ENCODE measurements at places on chromosomes 12 and 14. TPM values are rescaled to one million over a fixed set of nuclear protein-coding genes. Genes with fewer than 3 reads are reported as not detected.

DNA sequence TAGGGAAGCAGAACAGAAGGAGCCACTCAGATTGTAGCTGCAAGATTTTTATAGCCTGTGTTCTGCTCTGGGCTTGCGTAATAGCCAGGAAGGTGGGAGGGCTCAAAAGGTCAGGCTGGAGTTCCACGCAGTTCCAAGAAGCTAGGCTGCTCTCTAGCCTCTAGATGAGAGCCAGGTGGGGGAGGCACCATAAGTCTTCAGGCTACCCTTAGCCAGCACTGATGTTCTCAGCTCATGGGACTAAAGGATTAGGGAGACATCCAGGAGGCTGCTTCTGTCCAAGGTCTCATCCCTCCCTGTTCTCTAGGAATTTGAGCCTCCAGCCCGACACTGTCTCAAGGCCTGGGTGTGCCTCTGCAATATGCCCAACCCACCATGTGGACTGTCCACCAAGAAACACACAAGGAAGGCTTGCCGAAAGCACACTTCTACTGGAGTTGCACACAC, 1.7 kb downstream of the LMBR1L start:
- DNase-seq, result no peak

The RD3L gene
- not detected for polyA plus RNA-seq

The CELA1 gene
- polyA plus RNA-seq, result not detected

DNA sequence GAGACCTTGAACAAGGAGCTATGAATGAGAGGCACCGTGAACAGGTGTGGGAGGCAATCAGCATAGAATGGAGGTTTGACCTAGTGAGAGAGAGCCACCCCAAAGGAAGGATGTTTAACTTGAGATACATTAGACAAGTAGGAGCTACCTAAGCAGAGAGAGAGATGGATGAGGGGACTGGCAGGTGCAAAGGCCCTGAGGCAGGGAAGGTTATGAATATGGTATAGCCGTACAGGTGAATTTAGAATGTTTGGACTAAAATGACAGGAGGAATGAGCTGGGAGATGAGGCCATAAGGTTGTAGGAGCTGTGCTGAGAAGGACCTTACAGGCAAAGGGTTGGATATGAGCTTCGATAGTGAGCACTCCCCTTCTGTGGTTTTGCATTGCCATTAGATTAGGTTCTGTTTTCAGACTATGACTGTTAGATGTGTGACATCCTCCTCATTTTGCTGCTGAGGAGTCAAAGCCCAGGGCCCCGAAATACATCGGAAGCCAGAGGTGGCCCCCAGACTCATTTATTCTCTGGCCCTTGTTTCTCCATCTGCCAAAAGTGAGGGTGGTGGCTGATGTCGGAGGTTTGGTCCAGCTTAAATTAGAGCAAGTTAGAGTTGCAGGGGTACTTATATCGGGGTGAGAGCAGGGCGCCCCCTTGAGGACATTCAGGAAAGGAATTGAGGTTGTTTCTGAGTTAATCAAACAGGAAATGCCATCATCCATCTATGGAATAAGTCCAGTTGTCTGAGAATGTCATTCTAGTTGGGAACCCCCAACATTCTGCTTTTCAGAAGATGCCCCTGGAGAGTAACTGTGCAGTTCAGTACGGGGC, 29.4 kb downstream of the SLC24A4 start:
- no peak for DNase-seq

DNA sequence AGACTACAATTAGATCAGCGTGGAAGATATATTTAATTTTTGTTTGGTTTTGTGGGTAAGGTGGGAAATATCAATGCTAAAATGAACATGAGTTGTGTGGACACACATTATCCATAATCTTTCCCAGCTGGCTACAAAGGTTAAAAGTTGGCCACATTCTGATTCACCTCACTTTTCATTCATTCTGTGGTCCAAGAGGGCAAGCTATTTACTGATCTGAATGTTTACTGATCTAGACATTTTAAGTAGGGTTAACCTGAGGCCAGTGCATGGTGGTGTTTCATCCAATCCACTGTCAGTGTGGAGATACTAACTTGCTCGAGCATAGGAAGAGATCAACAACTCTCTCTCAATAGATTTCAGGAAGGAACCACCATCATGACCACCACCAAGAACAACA, 71.6 kb downstream of the DCAF5 start:
- no peak for DNase-seq

Measured in kidney (tissue), 22 donors.